ENCODE measurements at places on chromosomes 16 and 17. TPM values are rescaled to one million over a fixed set of nuclear protein-coding genes. Genes with fewer than 3 reads are reported as not detected.
A peak's percentile ranks its signal among the peaks of the same experiment; 100 is the strongest.

GRCh38 chr17:73489991-73490390, 154.3 kb downstream of the SDK2 start:
- no peak overlapping the region for H3K4me3 ChIP-seq
- no peaks in the 10 kb centered on the region for H3K27me3 ChIP-seq
- no peak overlapping the region for H3K27ac ChIP-seq
- no peaks in the 10 kb centered on the region for H3K36me3 ChIP-seq
- no peak for DNase-seq

DNA sequence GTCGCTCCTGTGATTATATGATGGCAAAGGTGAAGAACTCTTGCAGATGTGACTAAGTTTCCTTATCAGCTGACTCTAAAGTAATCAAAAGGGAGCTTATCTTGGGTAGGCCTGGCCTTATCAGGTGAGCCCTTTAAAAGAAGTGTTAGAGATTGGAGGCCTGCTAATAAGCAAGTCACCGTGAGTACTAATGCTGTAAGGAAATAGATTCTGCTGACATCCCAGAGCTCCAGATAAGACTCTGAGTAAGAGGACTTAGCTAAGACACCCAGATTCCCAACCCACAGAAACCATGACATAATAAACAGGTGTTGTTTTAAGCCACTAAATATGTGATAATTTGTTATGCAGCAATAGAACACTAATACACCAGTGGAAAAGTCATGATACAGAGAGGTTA, 99.9 kb upstream of the FAM20A start:
- DNase-seq, result no peak
- no peak overlapping the region for H3K27ac ChIP-seq
- no peaks in the 10 kb centered on the region for H3K27me3 ChIP-seq
- H3K36me3 ChIP-seq, result no peaks in the 10 kb centered on the region
- no peak overlapping the region for H3K4me3 ChIP-seq
- H3K4me1 ChIP-seq, result no peaks in the 10 kb centered on the region

- no peak for DNase-seq
- H3K27ac ChIP-seq, result no peak overlapping the region
- peaks cover 3% of the 10 kb centered on the region for H3K36me3 ChIP-seq
- H3K4me3 ChIP-seq, result no peak overlapping the region
- H3K27me3 ChIP-seq, result no peaks in the 10 kb centered on the region
- H3K4me1 ChIP-seq, result peaks cover 76% of the 10 kb centered on the region
Measured at GRCh38 chr17:82237083-82237745, 8.4 kb downstream of the SLC16A3 start.

GRCh38 chr16:67709050-67709449, 10.1 kb downstream of the GFOD2 start:
- H3K36me3 ChIP-seq, result no peaks in the 10 kb centered on the region
- H3K27me3 ChIP-seq, result no peaks in the 10 kb centered on the region
- H3K4me3 ChIP-seq, result no peak overlapping the region
- DNase-seq, result no peak
- no peaks in the 10 kb centered on the region for H3K4me1 ChIP-seq
- no peak overlapping the region for H3K27ac ChIP-seq

DNA sequence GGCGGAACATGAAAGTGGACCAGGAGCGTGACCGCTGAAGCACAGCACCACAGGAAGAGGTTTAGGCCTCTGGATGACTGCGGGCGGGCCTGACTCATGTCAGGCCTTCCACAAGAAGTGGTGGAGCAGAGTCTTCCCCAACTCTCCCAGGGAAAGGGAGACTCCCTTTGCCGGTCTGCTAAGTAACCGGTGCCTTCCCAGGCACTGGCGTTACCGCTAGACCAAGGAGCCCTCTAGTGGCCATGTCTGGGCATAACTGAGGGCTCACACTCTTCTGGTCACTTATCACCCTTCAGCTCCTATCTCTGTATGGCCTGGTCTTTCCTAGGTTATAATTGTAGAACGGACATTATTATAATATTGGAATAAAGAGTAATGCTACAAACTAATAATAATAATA, 1931.9 kb downstream of the TP53TG3F start:
- no peak overlapping the region for H3K27ac ChIP-seq
- no peaks in the 10 kb centered on the region for H3K36me3 ChIP-seq
- no peak for DNase-seq
- no peaks in the 10 kb centered on the region for H3K27me3 ChIP-seq
- H3K4me3 ChIP-seq, result no peak overlapping the region
- no peaks in the 10 kb centered on the region for H3K4me1 ChIP-seq

GRCh38 chr17:82519971-82520903, 705 bp downstream of the FOXK2 start:
- DNase-seq, result no peak
- no peaks in the 10 kb centered on the region for H3K4me1 ChIP-seq
- H3K36me3 ChIP-seq, result no peaks in the 10 kb centered on the region
- H3K4me3 ChIP-seq, result peak overlapping the region; percentile 86
- H3K27me3 ChIP-seq, result no peaks in the 10 kb centered on the region

- H3K4me3 ChIP-seq, result no peak overlapping the region
- H3K4me1 ChIP-seq, result peaks cover 3% of the 10 kb centered on the region
- H3K27me3 ChIP-seq, result no peaks in the 10 kb centered on the region
- H3K27ac ChIP-seq, result no peak overlapping the region
- DNase-seq, result peak; percentile 64
Measured at GRCh38 chr17:48804936-48805411, 12.1 kb downstream of the TTLL6 start.

GRCh38 chr17:9268546-9268945, 247.2 kb downstream of the NTN1 start:
- H3K4me3 ChIP-seq, result no peak overlapping the region
- H3K4me1 ChIP-seq, result peaks cover 17% of the 10 kb centered on the region

GRCh38 chr17:66364508-66364907, 62.1 kb downstream of the PRKCA start:
- no peaks in the 10 kb centered on the region for H3K4me1 ChIP-seq
- no peaks in the 10 kb centered on the region for H3K27me3 ChIP-seq
- no peaks in the 10 kb centered on the region for H3K36me3 ChIP-seq
- no peak for DNase-seq

GRCh38 chr16:86517652-86518258, 7.4 kb downstream of the FOXF1 start:
- DNase-seq, result no peak
- peaks cover 32% of the 10 kb centered on the region for H3K27me3 ChIP-seq
- no peaks in the 10 kb centered on the region for H3K4me1 ChIP-seq
- no peak overlapping the region for H3K4me3 ChIP-seq
- H3K27ac ChIP-seq, result no peak overlapping the region

DNA sequence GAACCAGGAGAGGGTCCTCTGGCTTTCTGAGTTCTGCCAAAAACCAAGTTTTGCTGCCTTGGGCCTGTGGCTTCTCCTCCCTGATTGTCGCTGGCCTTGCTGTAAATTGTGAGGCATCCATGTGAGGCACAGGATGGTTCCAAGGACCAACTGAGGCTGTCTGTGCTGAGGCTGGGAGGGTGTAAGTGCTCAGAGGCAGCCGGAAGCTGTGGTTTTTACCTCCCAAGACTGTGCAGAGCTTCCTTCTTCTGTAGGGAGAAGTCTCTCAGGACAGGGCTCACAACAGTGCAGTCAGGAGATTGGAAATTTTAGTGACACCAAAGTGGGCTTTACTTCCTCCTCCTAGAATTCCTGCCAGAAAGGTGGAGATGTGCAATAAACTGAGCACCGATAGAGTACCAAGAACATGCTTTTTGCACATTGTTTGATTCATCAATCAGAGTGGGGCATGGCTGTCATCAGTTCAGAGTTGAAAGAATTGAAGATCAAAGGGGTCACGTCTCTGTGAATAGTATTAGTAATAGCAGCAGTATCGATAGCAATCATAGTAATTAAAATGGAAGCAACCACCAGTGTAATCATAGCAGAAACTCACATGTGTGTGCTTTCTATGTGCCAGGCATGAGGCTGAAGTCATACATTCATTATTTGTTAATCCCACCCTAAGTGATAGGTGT, 467.1 kb downstream of the WWOX start:
- H3K36me3 ChIP-seq, result no peaks in the 10 kb centered on the region
- no peak overlapping the region for H3K4me3 ChIP-seq
- H3K4me1 ChIP-seq, result no peaks in the 10 kb centered on the region

GRCh38 chr17:68783861-68784260, 171.3 kb downstream of the ABCA8 start:
- no peak for DNase-seq
- H3K4me3 ChIP-seq, result no peak overlapping the region
- H3K27me3 ChIP-seq, result no peaks in the 10 kb centered on the region
- peaks cover 16% of the 10 kb centered on the region for H3K4me1 ChIP-seq

DNA sequence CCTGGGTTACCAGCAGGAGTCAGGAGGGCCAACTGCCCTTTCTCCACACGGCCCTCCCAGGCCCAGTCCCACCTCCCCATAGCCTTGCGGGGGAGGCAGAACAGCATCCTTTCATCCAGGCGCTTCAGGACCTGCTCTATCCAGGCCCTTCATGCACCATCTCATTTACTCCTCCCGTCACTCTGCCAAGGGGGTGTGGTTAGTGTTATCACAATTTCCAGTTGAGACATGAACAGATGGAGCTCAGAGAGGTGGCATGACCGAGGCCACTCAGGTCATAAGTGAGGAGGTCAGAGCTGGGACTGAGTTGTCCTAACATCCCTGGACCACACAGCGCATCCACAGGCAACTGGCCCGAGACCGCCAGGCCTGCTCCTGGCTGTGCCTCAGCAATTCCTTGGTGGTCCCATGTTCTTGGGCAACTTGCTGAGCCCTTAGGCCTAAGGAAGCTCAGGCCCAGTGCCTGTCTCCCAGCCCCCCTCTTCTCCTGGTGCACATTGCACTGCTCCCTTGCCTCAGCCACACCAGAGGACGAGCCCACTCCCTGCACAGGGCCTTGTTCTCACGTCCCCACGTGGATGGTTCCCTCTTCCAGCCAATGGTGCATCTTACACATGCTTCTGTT, 23.8 kb downstream of the C17orf100 start:
- DNase-seq, result no peak
- no peak overlapping the region for H3K27ac ChIP-seq
- H3K27me3 ChIP-seq, result no peaks in the 10 kb centered on the region
- no peak overlapping the region for H3K4me3 ChIP-seq

DNA sequence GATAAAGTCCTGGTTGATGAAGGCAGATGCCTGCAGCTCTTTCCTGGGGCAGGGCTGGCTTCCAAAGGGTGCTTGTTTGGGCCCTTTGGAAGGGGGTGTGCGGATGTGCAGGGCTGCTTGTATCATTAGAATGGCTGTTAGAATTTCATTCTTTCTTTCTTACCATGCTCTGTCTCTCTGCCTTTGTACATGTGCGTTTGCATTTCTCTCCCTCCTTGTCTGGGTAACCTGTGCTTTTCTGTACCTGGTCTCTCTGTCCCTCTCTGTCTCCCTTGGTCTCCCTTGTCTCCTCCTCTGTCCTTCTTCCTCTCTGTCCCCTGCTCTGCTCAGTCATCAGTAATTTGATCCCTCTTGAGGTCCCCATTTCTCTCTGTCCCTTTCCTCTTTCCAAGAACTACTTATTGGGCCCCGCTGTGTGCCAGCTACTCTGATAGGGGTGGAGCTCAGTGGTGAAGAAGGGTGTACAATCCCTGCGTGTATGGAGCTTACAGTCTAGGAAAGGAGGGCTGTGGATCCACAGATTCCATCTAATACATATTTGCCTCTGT, 69.3 kb downstream of the PLCG2 start:
- DNase-seq, result no peak
- no peaks in the 10 kb centered on the region for H3K27me3 ChIP-seq
- no peak overlapping the region for H3K4me3 ChIP-seq
- H3K36me3 ChIP-seq, result no peaks in the 10 kb centered on the region
- no peaks in the 10 kb centered on the region for H3K4me1 ChIP-seq

OR4D1 gene
- not detected for total RNA-seq

LLGL2 gene
- total RNA-seq, result 8.5 TPM

RDM1 gene
- total RNA-seq, result not detected

NSMCE1 gene
- 35.8 TPM for total RNA-seq

TBX21 gene
- not detected for total RNA-seq

All from right atrium auricular region (tissue), 2 donors.